ENCODE measurements at places on chromosomes 2 and 18. TPM values are rescaled to one million over a fixed set of nuclear protein-coding genes. Genes with fewer than 3 reads are reported as not detected.

GRCh38 chr2:232776435-232776834 lies at the start of gene KCNJ13:
Gene KCNJ13, minus strand, starts transcription at chr2:232776565. Its CDS starts 5,203 bp downstream, at chr2:232771362.
- no peak for DNase-seq

GRCh38 chr2:162430323-162430722 lies 86.4 kb downstream of the GCA start:
- DNase-seq, result no peak

The ANKRD29 gene
- 0.33 TPM for total RNA-seq

DNA sequence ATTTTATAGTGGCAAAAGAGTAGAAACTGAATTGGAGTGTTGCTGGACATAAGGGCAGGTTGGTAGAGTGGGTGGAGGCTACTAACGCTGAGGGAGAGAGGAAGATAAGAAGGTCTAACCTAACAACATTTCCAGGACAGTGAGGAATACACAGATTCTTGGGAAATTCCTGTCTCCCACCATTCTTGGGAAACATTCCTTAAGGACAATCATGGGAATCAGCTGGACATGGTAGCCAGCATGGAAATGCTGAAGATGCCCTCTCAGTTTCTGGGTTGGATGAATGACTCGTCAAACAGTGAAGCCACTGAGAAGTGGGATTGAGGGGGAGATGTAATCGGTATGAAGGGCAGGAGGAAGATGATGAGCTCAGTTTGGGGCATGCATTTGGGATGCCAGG lies 265.4 kb downstream of the AFF3 start:
- DNase-seq, result no peak

GRCh38 chr2:182207049-182207746 lies 219.6 kb downstream of the PDE1A start:
- DNase-seq, result no peak

- DNase-seq, result peak; percentile 66
Observed at GRCh38 chr2:85445316-85446295, 27.1 kb downstream of the SH2D6 start.

DNA sequence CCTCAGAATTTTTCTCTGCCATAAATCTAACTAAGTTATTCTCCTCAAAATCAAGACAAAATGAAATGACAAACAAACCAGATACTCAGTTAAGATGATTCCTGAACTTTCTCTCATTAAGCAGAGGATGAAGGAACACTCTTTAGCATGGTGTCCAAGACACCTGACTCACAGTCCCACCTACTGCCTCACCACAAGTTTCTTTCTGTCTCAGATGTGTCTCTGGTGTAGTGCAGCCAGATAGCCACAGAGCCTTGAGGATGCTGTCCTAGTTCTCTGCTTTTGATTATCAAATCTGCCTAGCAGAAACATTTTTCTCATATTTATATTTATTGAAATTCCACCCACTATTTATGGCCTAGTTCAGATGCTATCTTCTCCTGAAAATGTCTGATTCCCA lies 103.6 kb upstream of the TMEM200C start:
- DNase-seq, result no peak

- no peak for DNase-seq
Observed at GRCh38 chr2:96109931-96110511, 6.3 kb downstream of the ADRA2B start.

The SERPINB13 gene
- not detected for total RNA-seq

DNA sequence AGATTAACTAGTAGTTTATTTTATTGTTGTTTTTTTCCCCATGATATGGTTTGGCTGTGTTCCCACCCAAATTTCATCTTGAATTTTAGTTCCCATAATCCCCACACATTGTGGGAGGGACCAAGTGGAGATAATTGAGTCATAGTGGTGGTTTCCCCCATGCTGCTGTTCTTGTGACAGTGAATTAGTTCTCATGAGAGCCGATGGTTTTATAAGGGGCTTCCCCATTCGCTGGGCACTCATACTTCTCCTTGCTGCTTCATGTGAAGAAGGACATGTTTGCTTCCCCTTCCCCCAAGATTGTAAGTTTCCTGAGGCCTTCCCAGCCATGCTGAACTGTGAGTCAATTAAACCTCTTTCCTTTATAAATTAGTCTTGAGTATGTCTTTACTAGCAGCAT lies 36.5 kb downstream of the GALNT14 start:
- no peak for DNase-seq

GRCh38 chr2:142926445-142926844 lies 49.0 kb downstream of the KYNU start:
- DNase-seq, result no peak

DNA sequence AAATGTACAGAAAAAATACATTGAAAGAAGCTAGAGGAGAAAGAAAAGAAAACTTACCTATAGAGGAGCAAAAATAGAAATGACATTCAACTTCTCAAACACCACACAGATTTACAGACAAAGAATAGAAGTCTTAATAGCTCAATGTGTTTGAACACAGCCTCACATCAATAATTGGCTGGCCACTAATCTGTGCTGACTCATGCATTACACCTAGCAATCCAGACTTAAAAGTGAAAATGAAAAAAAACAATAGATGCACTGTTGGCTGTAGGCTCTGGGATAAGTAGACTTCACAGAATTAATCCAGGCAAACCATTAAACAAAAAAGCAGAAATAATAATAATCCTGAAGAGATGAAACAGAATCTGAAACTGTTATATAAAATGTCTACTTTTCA lies 961.3 kb upstream of the CELF4 start:
- no peak for DNase-seq
